Stimulated activated CD4-positive, alpha-beta T cell treated with anti-CD3 and anti-CD28 coated beads, Interleukin-1b, Interleukin-23, amount 100 ng/mL, for 1 hour (primary cell): ENCODE measurements at places on chromosomes 12 and 14.

DNA sequence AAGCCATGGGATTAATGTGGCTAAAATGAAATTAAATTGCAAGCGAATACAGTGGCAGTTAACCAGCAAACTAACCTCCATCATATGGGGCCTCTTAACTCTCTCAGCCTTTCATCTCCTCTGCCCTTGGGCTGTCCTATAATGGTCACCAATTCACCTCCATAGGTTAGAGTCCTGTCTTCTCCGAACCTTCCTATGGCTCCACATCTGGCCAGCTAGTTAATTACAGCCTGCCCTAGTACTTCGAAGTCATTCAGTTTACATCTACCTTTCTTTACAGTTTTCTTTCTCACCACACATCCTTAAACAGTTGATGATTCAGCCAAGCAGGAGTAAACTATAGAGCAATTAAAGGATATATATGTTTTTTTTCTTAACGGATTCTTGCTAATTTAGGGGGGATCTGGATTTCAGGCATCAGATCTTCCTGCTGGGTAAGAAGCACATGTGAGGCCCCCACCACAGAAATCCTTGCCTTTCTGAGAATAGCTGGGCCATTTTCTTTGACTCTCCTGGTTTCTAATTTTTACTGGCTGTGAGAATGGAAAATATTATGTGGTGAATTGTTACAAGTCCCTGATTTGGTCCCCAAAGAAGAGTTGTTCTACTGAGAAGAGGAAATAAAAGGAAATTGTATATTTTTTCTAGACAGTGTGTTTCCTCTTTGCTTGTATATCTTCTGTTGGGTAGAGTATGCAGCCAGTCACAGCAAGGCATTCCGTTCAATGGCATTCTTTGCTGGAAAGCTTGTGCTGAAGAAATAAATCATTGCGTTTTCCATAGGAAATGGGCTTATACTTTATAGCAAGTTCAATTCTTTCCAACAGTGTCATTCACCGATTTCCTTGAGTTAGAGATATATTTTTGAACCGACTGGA, 16.7 kb downstream of the HMGA2 start:
- DNase-seq: no peak

DNA sequence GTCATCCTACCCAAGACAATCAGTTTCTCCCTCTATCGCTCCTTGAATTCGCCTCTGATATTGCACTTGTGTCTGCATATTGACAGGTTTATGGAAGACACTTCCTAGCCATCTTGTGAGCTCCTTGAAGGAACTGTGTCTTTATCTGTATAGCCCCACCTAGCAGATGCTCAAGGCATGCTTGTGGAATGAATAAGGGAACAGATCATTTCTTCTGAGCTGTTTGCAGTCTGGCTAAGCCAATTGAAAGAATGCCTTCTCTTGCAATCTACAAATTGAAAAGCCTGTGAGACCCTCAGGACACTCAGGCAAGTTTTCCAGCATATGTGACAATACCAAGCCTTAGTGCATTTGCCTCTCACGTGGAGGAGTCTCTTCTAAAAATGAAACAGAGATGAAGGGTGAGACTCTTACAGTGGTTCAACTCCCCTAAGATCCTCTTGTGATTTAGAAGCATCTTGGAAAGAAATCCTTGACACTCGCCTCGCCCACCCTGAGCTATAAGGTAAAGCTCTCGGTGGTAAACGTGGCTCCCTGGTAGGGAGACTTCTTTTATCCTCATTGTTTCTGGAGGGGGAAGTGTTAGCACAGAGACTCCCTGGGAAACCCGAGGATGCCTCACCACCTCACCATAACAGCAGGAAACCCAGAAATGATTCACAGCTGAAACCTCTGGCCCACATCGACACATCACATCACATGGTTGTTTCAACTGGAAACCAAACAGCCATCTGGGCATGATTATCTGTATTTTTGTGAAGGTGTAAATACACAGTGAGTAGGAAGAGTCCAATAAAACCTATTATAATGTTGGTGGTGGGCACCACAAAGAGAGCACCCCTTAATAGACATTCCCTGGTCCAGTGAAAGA, 112.3 kb upstream of the BCL2L14 start:
- DNase-seq: no peak

DNA sequence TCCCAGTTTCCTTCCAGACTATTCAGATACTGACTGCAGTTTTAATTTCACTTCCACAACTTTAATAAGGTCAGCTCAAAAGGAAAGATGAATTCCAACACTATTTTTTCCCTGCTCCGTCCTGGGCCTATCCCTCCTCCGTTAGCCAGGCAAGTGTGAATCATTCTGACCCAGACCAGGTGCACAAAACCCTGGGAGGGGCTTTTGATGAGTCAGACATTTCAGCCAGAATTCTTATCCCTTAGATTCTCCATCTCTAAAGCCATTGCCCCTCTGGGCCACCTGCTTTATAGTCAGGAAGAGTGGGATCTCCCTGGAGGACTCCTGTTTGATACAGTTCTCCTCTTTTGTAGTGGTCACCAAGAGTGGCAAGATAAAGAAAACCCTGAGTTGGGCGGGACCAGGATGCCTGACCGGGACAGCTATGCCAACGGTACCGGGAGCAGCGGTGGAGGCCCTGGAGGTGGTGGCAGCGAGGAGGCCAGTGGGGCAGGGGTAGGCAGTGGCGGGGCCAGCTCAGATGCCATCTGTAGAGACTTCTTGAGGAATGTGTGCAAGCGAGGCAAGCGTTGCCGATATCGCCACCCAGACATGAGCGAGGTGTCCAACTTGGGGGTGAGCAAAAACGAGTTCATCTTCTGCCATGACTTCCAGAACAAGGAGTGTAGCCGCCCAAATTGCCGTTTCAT, 2.2 kb downstream of the ZC3H10 start:
- DNase-seq: no peak

DNA sequence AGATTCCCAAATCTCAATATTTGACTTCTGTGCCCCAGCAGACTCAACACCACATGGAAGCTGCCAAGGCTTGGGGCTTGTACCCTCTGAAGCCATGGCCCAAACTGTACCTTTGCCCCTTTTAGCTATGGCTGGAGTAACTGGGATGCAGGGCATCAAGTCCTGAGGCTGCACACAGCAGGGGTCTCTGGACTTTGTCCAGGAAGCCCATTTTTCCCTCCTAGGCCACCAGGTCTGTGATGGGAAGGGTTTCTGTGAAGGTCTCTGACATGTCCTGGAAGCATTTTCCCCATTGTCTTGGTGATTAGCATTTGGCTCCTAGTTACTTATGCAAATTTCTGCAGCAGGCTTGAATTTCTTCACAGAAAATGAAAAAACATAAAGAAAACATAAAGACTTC, 762.3 kb downstream of the GALC start:
- no peak for DNase-seq

- no peak for DNase-seq
Observed at GRCh38 chr12:119208626-119209061, 29.9 kb downstream of the HSPB8 start.

DNA sequence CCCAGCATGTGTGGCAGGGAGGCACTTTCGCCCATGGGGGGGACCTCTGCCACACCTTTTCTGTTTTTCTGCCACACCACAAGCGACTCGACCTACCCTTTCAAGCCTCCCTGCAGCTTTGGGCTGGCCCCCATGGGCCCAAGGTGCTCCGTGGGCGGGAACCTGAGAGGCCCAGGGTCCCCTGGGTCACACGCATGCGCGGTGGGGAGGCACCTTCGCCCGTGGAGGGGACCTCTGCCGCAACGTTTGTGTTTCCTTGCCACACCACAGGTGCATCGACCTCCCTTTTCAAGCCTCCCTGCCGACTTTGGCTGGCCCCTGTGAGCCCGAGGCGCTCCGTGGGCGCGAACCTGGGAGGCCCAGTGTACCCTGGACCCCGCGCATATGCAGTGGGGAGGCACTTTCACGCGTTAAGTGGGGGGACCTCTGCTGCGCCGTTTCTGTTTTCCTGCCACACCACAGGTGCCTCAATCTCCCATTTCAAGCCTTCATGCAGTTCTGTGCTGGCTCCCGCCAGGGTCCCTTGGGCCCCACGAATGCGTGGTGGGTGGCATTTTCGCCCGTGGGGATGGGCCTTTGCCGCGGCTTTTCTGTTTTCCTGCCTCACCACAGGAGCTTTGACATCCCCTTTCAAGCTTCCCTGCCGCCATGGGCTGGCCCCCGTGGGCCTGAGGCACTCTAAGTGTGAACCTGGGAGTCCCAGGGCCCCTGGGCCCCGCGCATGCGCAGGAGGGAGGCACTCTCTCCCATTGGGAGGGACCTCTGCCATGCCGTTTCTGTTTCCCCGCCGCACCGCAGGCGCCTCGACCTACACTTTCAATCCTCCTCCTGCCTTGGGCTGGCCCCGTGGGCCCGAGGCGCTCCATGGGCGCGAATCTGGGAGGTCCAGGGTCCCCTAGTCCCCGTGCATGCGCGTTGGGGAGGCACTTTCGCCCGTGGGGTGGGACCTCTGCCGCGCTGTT, 332.2 kb downstream of the ALG10 start:
- DNase-seq: no peak

DNA sequence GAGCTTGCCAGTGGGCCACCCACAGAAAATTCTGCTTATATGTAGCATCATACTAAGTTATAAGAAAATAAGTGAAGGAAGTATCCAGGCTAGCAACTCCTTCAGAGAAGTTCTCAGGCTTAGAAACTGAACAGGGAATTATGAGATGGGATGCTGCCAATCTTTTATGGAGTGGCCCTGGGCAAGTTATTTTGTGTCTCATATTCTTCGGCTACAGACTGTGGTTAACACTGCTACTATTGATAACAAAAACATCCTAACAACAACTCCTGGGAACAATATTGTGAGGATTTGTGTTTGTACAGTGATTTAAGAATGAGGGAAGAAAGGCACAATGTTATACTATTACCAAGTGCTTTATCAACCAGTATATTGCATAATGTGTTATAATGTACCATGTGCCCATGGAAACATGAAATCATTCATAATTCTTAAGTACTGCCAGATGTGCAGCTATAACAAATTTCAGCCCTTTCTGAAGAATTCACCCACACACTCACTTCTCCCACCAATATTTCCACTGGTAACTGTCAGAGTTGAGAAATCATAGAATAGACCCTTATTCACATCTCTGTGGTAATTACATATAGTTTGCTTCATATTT, 113.3 kb upstream of the SOX5 start:
- DNase-seq: no peak

- DNase-seq: no peak
Observed at GRCh38 chr14:84236290-84236689, 1293.7 kb upstream of the FLRT2 start.

- no peak for DNase-seq
Observed at GRCh38 chr12:23831739-23832138, 117.7 kb downstream of the SOX5 start.

DNA sequence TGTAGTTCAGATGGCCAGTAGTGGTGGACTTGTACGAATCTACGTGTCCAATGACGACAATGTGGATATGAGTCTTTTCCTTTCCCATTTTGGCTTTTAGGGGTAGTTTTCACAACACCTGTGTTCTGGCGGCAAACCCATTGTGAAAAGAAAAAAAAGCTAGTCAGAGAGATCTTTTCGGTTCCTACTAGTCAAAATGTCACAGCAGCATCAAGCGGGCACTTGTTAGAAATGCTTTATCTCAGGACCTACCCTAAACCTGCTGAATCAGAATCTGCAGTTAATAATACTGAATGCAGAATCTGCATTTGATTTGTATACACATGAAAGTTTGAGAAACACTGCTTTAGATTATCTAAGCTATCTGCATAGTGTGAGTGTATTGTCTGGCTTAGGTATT, 18.3 kb downstream of the AEBP2 start:
- DNase-seq: no peak

DNA sequence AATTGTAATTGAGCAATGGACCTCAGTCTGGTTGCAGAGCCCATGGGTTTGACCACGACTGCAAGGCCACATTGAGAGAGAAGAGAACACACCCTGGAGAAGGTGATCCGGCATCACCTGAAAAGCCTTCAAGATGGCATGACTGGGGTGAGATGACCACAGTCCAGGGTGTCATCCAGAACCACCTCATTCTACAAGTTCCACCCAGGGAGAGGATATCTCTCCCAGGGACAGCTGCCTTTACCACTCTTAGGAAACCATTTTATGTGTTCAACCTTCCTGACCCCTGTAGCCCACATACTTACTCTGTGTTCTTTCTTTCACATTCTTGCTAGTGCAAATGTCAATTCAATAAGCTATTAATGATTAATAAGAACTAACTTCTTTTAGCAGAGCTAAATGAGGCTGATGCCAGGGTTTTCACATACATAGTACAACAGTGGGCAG, 43.4 kb upstream of the CPM start:
- no peak for DNase-seq

- DNase-seq: no peak
Observed at GRCh38 chr14:66496911-66497310, 10.7 kb downstream of the CCDC196 start.

DNA sequence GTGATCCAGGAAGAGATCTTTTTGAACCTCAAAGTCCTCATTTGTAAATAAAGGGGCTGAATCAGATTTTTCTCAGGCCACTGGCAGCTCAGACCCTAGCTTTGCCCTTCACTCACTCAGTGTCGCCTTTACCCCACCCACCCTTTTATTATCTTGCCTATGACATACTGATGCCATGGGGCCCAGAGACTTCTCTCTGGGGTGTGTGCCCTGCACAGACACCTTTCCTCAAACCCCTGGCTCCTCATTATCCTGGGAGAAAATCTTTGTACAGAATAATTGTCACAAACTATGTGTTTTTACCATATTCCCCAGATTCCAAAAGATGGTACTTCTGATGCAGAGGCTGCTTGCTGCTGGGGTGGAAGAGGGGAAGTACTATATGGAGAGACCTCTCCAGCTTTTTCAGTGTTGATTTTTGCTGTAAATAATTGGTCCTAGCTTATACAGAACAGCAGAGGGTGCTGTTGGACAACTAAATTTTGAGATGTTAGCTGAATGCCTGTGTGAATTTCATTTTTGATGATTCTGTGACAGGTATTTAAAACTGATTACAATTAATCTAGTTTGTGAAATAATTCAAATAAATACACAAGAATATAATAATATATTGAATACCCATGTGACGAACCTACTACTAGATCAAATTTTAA, 53.9 kb upstream of the DCD start:
- no peak for DNase-seq

- DNase-seq: no peak
Observed at GRCh38 chr12:55818140-55818728, 393 bp downstream of the ORMDL2 start.
